Fibroblast of gingiva (primary cell): ENCODE measurements at places on chromosomes 5 and 9.
A peak's percentile ranks its signal among the peaks of the same experiment; 100 is the strongest.

GRCh38 chr5:127428276-127428675 lies 89.2 kb upstream of the PRRC1 start:
- DNase-seq = no peak

DNA sequence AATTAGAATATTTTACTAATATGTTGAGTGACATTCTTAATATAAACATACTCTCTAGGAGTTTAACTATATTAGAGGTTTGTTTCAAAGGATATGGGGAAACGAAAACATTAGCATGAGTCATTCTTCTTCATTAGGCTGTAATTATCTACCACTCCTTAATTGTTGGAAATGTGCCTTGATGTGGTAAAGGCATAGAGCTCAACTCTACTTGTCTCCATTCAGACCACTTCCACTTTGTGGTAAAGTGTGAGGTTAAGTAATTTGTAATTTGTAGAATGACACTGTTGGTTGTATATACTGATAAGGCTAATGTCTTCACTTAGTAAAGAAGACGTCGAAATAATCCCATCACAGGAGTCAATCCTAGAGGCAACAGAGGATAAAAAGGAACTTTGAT lies 58.1 kb downstream of the HAPLN1 start:
- DNase-seq = no peak

DNA sequence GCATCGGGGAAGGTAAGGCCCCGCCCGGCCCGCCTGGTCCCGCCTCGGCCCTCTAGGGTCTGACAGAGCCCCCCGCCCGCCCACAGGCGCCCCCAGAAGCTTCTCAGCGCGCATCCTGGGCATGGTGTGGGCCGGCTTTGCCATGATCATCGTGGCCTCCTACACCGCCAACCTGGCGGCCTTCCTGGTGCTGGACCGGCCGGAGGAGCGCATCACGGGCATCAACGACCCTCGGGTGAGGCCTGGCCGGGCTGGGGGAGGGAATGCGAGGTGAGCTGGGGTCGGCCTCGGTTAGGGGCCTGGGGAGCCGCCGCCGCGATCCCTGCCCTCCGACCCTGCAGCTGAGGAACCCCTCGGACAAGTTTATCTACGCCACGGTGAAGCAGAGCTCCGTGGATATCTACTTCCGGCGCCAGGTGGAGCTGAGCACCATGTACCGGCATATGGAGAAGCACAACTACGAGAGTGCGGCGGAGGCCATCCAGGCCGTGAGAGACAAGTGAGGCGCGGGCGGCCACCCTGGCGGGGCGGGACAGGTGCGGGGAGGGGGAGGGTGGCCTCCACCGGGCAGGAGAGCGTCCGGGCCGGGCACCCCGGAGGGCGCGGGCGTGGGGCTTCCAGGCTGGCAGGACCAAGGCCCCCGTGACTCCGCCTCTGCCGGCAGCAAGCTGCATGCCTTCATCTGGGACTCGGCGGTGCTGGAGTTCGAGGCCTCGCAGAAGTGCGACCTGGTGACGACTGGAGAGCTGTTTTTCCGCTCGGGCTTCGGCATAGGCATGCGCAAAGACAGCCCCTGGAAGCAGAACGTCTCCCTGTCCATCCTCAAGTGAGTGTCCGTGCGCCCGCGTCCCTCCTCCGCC lies 7.1 kb downstream of the LRRC26 start:
- DNase-seq = no peak

DNA sequence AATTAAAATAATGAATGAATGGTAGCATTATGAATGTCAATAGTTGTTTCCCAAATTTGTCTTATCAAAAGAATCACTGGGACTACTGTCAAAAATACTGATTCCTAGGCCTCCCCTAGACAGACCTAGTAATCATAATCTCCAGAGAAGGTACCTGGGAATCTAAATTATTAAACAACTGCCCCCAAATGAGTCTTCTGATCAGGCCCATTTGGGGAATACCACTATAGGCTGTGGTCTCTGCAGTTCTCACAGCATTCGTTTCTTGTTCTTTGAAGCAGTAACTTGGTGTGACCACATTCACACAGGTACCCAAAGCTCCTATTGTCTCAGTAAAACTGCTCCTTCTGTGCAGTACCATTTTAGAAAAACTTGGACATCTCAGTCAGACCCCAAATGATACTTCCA lies 230.9 kb downstream of the PIK3R1 start:
- DNase-seq = no peak

GRCh38 chr9:20491612-20492011 lies 130.7 kb downstream of the MLLT3 start:
- DNase-seq = no peak

DNA sequence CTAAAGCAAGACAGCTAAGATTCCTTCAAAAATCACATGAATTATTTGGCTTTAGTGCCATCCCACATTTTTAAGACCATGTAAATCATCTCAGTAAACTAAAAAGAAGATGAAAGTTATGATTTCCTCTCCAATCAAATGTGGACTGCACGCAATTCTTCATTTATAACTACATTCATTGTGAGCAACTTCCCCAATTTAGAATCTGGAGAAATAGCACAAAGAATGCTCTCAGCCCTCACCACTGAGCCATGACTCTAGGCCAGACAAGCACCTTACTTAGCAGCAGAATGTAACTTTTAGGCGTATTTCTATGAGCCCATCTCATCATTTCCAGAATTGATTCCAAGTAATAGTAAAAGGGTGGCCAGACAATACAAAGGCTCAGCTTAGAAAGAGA lies 616.6 kb downstream of the TLE1 start:
- no peak for DNase-seq

DNA sequence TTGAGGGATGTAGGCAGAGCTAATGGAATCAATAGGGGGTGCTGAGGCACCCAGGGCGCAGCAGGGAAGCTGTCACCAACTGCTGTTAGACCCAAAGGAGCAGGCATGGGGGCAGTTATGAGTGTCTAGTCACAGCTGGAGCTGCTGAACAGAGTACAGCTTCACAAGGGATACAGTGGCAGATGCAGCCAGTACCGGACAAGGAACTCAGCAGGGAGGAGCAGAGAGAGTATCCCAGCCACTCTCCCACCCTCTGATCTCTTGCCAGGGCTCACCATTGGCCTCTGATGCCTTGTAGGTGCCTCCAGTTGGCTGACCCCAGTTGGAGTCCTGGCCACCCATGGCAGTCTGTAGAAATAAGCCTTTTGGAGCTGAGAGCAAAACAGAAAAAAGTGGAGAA lies 42.6 kb upstream of the HSPB3 start:
- no peak for DNase-seq

DNA sequence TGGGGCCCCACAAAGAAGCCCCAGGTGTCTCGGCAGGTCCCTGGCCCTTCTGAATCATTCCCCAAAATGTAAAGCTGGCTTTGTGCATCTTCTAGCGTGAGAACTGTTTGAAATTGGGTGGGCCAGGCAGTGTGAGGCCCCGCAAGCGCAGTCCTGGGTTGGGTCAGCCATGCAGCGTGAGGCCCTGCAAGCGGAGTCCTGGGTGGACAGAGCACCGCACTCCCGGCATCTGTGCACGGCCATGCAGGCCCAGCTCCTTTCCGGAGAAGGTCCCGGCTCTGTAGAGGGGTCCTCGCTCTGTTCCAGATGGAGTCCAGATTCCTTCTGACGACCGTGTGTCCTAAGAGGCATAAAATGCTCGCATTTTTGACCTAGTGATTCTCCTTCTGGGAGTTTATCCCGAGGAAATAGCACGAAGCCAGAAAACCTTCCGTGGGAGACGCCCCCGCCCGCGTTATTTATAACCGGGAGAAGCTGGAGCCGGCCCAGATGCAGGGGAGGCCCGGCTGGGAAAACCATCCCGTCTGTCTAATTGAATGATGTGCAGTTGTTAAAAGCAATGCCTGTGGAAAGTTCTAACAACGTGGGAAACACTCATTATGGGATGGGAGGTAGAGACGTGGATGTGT lies 19.4 kb upstream of the NOTCH1 start:
- no peak for DNase-seq

DNA sequence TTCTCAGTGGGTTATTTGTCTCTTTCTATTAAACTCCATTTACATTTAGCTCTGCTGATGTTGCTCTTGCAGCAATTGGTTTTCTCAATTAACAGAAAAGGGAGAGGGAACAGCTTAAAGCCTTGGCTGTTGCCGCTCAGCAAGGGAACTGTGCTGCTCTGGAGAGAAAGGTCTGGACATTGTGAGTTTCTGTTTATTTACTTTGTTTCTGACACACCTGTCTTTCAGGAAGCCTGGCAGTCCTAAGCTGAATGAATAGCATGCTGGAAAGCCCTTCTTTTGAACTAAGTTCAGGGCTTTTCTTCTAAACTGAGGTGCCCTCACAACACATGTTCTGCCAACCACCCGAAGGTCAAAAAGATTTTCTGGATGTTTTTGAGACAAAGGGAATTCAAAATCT lies 491.9 kb downstream of the PDE4D start:
- DNase-seq = no peak

- DNase-seq = no peak
These were observed 38.9 kb upstream of the TNFSF15 start for GRCh38 chr9:114844766-114845165.

- peak; percentile 12 for DNase-seq
These were observed 54.1 kb downstream of the GDA start for GRCh38 chr9:72203205-72203803.

DNA sequence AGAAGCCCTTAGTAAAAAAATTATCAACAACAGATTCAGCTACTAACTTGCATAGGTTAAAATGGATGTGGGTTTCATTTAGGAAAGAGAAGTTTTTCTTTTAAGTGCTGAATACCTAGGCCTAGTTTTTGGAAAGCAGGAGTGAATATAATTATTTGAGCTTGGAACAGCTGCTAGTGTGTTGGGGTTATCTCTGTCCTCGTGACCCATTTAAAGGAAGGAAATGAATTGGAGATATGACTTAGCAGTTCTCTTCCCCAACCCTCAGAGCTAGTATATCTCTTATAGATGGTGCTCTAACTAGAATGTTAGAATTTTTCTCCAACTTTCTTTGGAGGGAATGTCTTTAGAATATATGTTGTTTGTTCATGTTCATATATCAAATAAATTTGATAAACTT lies 38.6 kb downstream of the ZNF366 start:
- DNase-seq = no peak

- peak; percentile 68 for DNase-seq
These were observed 23.1 kb downstream of the TRIM7 start for GRCh38 chr5:181181650-181182565.

DNA sequence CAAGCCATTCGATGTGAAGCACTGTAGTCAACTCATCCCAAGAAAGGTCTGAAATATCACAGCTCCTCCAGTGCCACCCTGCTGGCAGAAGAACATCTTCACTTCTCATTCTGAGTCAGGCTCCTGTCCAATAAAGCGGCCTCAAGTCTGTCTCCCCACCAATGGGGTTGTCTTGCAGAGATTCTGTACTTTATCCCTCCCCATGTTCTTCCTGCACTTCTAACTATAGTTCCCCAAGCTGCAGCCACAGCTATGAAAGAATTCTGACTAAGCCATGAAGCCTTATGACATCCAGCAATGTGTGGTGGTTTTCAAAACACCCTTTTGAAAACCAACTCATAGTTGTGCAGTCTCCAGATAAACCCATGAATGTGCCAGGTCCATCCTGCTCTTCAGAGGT lies 6.8 kb downstream of the MACROH2A1 start:
- peak; percentile 61 for DNase-seq

- no peak for DNase-seq
These were observed 102.8 kb downstream of the RXRA start for GRCh38 chr9:134429007-134429406.

DNA sequence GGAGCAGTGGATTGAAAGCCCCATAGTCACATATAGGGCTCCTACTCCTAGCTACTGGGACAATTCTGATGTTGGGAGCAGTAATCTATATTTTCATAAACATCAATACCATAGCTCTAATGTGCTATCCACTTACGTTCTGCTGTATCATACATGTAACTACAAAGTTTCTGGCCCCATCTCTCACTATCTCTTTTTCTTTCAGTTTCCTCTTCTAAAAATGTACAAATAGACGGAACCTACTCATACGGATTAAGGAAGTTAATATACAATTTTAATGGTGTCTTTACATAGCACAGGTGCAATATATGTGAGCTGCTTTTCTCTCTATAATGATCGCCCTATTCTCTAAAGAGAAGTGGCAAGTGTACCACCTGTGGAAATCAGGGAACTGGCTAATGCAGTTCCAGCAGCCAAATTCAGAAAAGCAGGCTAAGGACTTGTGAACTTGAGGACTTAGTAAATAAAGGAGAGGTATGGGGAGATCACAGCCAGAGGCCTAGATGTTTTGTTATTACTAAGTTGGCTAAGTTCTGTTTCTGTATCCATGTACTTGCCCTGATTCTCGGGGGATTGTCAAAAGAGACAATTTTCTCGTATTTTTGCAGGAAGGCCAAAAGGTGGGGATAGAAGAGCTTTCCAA lies 1021.9 kb downstream of the CDH12 start:
- DNase-seq = no peak

DNA sequence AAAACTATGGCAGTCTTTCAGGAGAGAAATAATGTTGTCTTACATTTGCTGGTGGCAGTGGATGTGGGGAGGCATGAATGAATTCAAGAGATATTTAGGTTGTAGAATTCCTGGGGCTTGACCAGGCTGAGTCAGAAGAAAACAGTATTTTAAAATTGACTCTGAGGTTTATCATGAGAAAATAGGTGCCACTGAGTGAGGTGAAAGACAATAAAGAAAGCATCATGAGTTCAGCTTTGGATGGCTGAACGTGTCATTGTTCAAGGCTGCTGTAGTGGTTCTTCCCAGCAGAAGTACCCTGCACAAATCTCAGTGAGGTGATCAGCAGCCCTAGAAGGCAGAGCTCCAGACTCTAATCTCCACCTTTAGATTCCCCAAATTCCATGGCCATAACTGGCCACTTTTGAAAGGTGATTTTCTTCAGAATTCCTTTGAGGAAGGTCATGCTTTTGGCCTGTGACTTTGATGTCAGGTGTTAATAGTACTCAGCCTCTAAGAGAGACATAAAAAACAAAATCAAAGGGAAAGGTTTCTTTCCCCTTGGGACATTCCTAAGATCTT lies 395.4 kb downstream of the NTRK2 start:
- no peak for DNase-seq

- peak; percentile 14 for DNase-seq
These were observed 52.1 kb upstream of the RGMB start for GRCh38 chr5:98721231-98721928.
